ENCODE measurements at places on chromosomes 5 and 9.

- no peak overlapping the region for H3K27ac ChIP-seq
- H3K36me3 ChIP-seq = peaks cover 2% of the 10 kb centered on the region
- peaks cover 2% of the 10 kb centered on the region for H3K4me1 ChIP-seq
- H3K4me3 ChIP-seq = no peak overlapping the region
Observed at GRCh38 chr9:72943844-72944462, 8.9 kb downstream of the ALDH1A1 start.

GRCh38 chr9:121278477-121279261 is 10.7 kb downstream of the GSN start:
- H3K4me3 ChIP-seq = peak overlapping the region; percentile 8
- no peaks in the 10 kb centered on the region for H3K27me3 ChIP-seq
- peaks cover 44% of the 10 kb centered on the region for H3K4me1 ChIP-seq
- peak; percentile 84 for DNase-seq

GRCh38 chr9:70542311-70542931 is 128.0 kb upstream of the KLF9 start:
- no peak for DNase-seq
- H3K4me1 ChIP-seq = no peaks in the 10 kb centered on the region
- H3K4me3 ChIP-seq = no peak overlapping the region
- no peaks in the 10 kb centered on the region for H3K36me3 ChIP-seq
- H3K27me3 ChIP-seq = no peaks in the 10 kb centered on the region
- no peak overlapping the region for H3K27ac ChIP-seq

- no peaks in the 10 kb centered on the region for H3K36me3 ChIP-seq
- no peaks in the 10 kb centered on the region for H3K4me1 ChIP-seq
- no peak overlapping the region for H3K4me3 ChIP-seq
- no peak overlapping the region for H3K27ac ChIP-seq
- DNase-seq = no peak
Observed at GRCh38 chr5:135055396-135055795, 21.4 kb upstream of the PITX1 start.

DNA sequence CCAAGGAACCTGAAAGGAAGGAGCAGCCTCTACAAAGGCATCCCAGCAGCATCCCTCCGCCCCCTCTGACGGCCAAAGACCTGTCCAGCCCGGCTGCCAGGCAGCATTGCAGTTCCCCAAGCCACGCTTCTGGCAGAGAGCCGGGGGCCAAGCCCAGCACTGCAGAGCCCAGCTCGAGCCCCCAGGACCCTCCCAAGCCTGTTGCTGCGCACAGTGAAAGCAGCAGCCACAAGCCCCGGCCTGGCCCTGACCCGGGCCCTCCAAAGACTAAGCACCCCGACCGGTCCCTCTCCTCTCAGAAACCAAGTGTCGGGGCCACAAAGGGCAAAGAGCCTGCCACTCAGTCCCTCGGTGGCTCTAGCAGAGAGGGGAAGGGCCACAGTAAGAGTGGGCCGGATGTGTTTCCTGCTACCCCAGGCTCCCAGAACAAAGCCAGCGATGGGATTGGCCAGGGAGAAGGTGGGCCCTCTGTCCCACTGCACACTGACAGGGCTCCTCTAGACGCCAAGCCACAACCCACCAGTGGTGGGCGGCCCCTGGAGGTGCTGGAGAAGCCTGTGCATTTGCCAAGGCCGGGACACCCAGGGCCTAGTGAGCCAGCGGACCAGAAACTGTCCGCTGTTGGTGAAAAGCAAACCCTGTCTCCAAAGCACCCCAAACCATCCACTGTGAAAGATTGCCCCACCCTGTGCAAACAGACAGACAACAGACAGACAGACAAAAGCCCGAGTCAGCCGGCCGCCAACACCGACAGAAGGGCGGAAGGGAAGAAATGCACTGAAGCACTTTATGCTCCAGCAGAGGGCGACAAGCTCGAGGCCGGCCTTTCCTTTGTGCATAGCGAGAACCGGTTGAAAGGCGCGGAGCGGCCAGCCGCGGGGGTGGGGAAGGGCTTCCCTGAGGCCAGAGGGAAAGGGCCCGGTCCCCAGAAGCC is 30.8 kb downstream of the CD180 start:
- DNase-seq = peak; percentile 74
- peaks cover 8% of the 10 kb centered on the region for H3K4me1 ChIP-seq
- H3K27me3 ChIP-seq = no peaks in the 10 kb centered on the region
- peaks cover 34% of the 10 kb centered on the region for H3K36me3 ChIP-seq
- H3K27ac ChIP-seq = peak overlapping the region; percentile 42

GRCh38 chr5:112552216-112552615 is 133.1 kb upstream of the EPB41L4A start:
- no peaks in the 10 kb centered on the region for H3K4me1 ChIP-seq
- no peak overlapping the region for H3K4me3 ChIP-seq
- H3K36me3 ChIP-seq = no peaks in the 10 kb centered on the region
- peaks cover 4% of the 10 kb centered on the region for H3K27me3 ChIP-seq
- no peak for DNase-seq

- no peaks in the 10 kb centered on the region for H3K27me3 ChIP-seq
- DNase-seq = no peak
- no peak overlapping the region for H3K27ac ChIP-seq
- peaks cover 3% of the 10 kb centered on the region for H3K36me3 ChIP-seq
- H3K4me1 ChIP-seq = peaks cover 20% of the 10 kb centered on the region
- no peak overlapping the region for H3K4me3 ChIP-seq
Observed at GRCh38 chr9:38003230-38003629, 65.8 kb downstream of the SHB start.

GRCh38 chr5:88488561-88488960 is 219.9 kb upstream of the TMEM161B start:
- H3K36me3 ChIP-seq = no peaks in the 10 kb centered on the region
- H3K4me3 ChIP-seq = no peak overlapping the region
- H3K27ac ChIP-seq = no peak overlapping the region
- no peak for DNase-seq
- no peaks in the 10 kb centered on the region for H3K27me3 ChIP-seq
- H3K4me1 ChIP-seq = no peaks in the 10 kb centered on the region

- no peak overlapping the region for H3K27ac ChIP-seq
- peaks cover 10% of the 10 kb centered on the region for H3K36me3 ChIP-seq
- no peaks in the 10 kb centered on the region for H3K27me3 ChIP-seq
- peaks cover 27% of the 10 kb centered on the region for H3K4me1 ChIP-seq
- DNase-seq = no peak
Observed at GRCh38 chr9:34997379-34997781, 7.8 kb downstream of the DNAJB5 start.

DNA sequence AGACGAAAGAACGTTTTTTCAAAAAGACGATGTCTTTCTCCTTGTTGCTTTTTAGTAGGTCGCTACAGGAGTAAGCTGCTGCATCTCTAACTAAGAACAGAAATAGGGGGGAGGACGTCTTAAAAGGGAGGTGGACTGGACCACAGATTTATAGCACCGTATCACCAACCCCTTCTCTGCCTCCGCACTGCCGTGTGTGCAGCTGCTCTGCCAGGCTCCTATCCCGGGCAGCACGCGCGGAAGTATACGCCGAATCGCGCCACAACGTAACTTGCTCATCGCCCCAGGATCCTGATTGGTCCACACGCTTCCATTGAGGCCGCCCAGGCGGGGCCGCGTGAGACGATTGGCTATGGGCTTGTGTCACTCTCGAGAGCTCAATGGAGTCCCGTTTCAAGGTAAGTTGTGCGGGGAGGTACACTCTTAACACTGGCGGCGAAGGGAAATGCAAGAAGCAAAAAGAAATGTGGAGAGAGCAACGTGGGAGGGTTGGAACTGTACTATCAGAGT is at the start of gene ELAVL2:
Gene ELAVL2, minus strand, starts transcription at position 121 of the 510 bp plus-strand sequence. CDS start 64,006 bp downstream, outside the sequence.
- peak; percentile 78 for DNase-seq
- no peak within 1 kb of the TSS for H3K27ac ChIP-seq
- peaks cover 6% of the 10 kb centered on the region for H3K4me1 ChIP-seq
- H3K4me3 ChIP-seq = peak within 1 kb of the TSS; percentile 29
- peaks cover 38% of the 10 kb centered on the region for H3K27me3 ChIP-seq

- H3K27me3 ChIP-seq = no peaks in the 10 kb centered on the region
- H3K4me3 ChIP-seq = no peak overlapping the region
- DNase-seq = no peak
- no peak overlapping the region for H3K27ac ChIP-seq
Observed at GRCh38 chr5:33223563-33224284, 217.0 kb upstream of the TARS1 start.

DNA sequence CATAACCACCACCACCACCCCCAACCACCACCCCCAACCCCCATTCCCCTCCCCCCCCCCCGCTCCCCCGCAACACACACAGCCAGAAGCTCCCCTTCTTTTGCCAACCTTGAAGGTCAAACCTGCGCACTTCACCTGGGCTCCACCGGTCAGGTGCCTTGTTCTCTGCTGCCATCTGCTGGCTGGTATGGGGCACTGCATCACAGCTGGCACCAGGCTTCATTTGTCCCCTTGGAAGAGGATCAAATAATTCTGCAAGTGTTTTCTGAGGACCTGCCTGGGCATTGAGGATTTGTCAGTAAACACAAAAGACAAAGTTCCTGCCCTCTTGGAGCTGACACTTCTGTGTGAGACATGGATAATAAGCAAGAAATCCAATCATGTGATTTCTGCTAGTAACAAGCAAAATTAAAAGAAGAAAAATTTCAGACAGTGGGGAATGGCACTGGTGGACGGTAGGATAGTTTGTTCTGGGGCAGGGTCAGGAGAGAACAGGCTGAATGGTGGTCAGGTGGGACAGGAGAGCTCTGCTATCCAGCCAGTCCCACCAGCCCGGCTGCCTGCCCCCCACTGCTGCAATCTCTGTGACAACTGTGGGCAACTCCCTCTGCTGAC is 55.6 kb upstream of the LMX1B start:
- DNase-seq = peak; percentile 46
- H3K4me1 ChIP-seq = no peaks in the 10 kb centered on the region
- peaks cover 5% of the 10 kb centered on the region for H3K27me3 ChIP-seq
- no peak overlapping the region for H3K4me3 ChIP-seq

DNA sequence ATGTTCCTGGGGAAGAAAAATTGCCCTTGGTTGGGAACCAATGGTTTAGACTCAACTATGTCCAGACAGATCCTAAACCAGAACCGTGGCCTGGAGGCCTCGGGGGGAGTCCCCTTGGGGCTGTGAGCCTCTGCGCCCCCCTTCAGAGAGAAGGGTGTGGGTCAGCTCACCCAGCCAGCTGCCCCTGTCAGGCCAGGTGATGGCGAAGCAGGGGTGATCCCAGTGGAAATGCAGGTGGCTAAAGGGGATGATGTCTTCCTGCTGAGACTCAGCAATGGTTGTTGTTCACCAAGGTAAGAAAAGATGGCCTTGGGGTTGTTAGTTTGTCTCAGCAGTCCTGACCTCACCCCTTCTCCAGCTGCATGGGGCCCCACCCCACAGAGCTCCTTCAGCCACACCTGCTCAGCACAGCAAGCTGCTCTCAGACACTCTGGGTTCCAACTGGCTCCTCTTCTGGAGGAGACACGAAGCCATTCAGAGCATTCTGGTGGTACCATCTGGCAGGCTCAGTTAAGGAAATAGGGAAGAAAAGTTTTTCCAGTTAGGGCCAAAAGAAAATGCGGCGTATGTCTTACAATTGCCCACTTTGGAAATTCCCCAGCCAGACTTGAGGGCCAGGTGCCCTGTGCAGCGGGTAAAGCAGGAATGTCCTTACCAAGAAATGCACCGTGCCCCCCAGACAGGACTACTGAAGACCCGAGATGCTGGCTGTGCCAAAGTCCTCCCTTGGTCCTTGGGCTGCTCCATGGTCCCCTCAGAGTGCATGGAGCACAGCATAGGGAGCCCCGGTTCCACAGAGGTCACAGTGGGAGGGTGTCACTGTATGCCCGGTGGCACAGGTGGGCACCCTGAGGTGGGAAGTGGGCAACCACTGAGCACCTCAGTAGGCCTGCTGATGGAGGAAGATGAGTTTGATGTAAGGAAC is 90.2 kb downstream of the NSUN2 start:
- H3K27me3 ChIP-seq = peaks cover 2% of the 10 kb centered on the region
- no peak for DNase-seq
- H3K4me3 ChIP-seq = no peak overlapping the region
- H3K27ac ChIP-seq = no peak overlapping the region
- no peaks in the 10 kb centered on the region for H3K36me3 ChIP-seq

DNA sequence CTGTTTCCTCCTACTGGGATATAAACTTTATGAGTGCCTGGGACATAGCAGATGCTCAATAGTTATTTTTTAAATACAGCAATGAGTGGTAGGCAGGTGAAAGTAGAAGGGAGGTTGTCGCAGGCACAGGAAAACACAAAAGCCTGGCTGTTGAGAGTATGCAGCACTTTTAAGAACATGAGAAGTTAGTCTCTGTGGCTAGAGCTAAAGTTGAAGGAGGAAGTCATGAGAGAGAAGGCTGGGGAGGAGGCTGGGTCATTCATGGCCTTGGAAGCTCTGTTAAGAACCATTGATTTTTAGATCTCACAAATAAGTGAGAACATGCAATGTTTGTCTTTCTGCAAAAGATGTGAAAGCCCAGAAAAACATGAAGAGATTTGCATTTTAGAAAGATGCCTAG is 126.7 kb downstream of the PRKACG start:
- H3K27me3 ChIP-seq = peaks cover 4% of the 10 kb centered on the region
- no peaks in the 10 kb centered on the region for H3K36me3 ChIP-seq
- no peak overlapping the region for H3K4me3 ChIP-seq

DNA sequence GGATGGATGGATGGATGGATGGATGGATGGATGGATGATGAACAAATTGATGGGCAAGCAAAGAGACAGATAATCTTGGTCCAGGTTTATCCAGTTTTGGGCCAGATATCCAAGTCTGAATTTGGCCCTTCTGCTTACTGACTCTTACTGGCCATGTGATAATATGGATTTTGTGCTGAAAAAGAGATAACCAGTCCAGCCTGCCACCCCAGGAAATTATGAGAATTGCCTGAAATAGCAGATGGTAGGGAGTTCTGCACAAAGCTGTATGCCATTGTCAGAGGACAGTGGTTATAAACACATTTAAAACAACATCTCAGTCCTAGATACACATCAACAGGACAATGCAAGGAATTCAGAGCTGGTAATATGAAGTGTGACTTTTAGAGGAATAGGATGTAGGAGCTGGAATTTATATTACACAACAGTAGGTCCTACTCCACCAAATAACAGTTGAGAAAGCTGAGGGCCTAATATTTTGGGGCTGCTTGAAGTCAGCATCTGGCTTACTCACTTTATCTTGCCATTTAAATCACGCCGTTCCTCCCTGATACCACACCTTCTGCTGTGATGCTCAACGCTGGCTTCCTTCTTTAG is 9.0 kb upstream of the FAT2 start:
- H3K4me1 ChIP-seq = no peaks in the 10 kb centered on the region
- no peaks in the 10 kb centered on the region for H3K36me3 ChIP-seq
- DNase-seq = no peak
- no peak overlapping the region for H3K27ac ChIP-seq

GRCh38 chr5:125310749-125311148 is 564.3 kb upstream of the ZNF608 start:
- no peaks in the 10 kb centered on the region for H3K36me3 ChIP-seq
- H3K4me3 ChIP-seq = no peak overlapping the region
- peak overlapping the region; percentile 51 for H3K27ac ChIP-seq
- no peaks in the 10 kb centered on the region for H3K27me3 ChIP-seq

- DNase-seq = no peak
- H3K36me3 ChIP-seq = no peaks in the 10 kb centered on the region
- H3K4me3 ChIP-seq = no peak overlapping the region
Observed at GRCh38 chr5:72428669-72429068, 78.5 kb downstream of the ZNF366 start.

- no peak overlapping the region for H3K27ac ChIP-seq
- H3K4me3 ChIP-seq = no peak overlapping the region
- H3K27me3 ChIP-seq = no peaks in the 10 kb centered on the region
Observed at GRCh38 chr9:115106642-115107041, 11.3 kb downstream of the TNC start.

- no peak for DNase-seq
- H3K36me3 ChIP-seq = no peaks in the 10 kb centered on the region
- H3K4me1 ChIP-seq = no peaks in the 10 kb centered on the region
- peaks cover 11% of the 10 kb centered on the region for H3K27me3 ChIP-seq
Observed at GRCh38 chr5:58770136-58770535, 187.3 kb downstream of the RAB3C start.

GRCh38 chr5:95842854-95843544 is 20.5 kb upstream of the GLRX start:
- DNase-seq = peak; percentile 69
- no peaks in the 10 kb centered on the region for H3K36me3 ChIP-seq
- H3K27ac ChIP-seq = no peak overlapping the region
- H3K27me3 ChIP-seq = no peaks in the 10 kb centered on the region
